ENCODE measurements at places on chromosomes 2 and 18. TPM values are rescaled to one million over a fixed set of nuclear protein-coding genes. Genes with fewer than 3 reads are reported as not detected.

DNA sequence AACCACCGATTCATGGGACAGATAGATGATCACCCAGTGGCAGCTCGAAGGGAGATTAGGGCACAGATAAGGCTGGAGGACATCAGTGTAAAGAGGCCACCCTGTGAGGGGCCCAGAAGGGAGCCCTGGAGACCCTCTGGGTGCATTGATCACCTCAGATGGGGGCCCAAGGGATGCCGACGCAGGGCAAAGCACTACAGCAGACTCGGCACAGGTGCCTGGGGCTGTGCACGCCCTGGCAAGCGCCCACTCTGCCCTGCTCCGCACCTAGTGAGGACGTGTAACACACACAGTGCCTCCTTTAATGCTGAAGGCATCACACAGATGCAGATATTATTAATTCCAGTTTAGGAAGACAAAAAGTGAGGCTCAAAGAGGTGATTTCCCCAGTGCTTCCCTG is 9.5 kb downstream of the GYPC start:
- H3K4me1 ChIP-seq = peaks cover 3% of the 10 kb centered on the region
- DNase-seq = no peak
- H3K4me3 ChIP-seq = no peak overlapping the region
- no peak overlapping the region for H3K27ac ChIP-seq
- H3K36me3 ChIP-seq = peaks cover 3% of the 10 kb centered on the region
- no peaks in the 10 kb centered on the region for H3K27me3 ChIP-seq

The IL36G gene
- not detected for polyA plus RNA-seq

DNA sequence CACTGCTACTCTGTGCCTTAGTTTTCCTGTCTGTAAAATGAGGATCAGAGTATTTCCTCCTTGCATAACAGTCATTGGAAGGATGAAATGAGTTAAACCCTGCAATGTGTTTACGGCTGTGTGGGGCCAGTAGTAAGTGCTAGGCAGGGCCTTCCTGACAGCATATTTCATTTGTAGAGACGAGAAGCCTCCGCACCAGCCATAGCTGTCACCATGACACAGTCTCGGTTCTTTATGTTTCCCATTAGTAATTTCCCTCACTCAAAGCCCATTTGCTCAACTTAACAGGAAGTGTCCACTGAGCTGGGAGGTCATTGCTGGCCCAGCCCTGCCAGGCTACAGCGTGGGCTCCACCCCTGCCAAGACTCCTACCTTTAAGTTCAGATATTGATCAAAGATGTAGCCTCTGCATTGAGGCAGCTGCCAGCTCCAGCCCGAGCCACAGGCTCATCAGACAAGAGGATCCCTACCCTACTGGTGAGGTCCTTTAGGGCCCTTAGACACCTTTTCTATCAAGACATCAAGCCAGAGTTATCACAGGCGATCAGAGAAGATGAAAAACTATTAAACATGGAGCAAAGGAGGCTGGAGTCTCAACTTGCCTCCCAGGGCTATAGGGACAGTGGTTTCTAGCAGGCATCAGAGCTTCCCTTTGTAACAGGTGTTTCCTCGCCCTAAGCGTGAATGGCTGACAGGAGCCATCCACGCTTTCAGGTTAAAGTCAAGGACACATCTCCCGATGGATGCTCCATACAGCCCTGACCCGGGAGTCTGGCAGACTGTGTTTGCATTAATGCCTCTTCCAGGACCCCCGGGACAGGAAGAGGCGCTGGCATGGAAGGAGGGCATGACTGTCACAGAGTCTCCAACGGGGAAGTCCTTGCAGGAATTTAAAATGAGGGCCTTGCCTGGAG is 251.7 kb downstream of the NDUFA10 start:
- H3K27me3 ChIP-seq = no peaks in the 10 kb centered on the region
- no peak overlapping the region for H3K4me3 ChIP-seq
- no peaks in the 10 kb centered on the region for H3K36me3 ChIP-seq

GRCh38 chr2:68726608-68727367 is 7.8 kb upstream of the ARHGAP25 start:
- no peak overlapping the region for H3K4me3 ChIP-seq
- DNase-seq = no peak
- H3K36me3 ChIP-seq = no peaks in the 10 kb centered on the region
- no peaks in the 10 kb centered on the region for H3K27me3 ChIP-seq
- peaks cover 2% of the 10 kb centered on the region for H3K4me1 ChIP-seq

DNA sequence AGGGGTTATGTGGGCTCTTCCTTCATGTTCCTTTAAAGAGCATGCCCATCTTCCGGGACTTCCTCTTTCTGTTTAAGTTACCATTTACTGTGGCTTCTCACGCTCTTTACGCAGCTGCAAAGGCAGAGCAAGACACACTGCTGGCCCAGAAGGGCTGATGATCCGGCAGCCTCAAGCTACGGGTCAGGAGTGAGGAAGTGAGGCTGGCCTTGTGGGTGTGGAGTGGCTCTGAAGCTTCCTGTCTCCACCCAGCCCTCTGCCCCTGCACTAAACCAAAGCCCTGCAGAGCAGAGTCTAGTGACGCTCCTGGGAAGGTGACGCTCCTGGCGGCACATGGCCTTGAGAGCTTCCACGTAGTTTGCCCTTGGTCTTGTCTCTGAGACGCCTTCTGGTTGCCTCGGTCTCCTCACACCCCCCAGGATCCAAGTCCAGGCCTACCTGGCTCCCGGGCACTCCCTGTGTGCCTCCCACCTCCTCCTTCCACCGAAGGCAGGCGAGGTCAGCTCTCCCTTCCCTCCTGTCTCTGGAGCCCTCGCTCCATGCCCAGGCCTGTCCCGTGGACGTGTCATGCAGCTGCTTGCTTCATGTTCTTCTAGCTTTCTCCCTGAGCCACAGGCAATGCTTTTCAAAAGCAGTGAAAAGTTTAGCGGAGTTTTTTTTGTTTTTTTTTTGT is 50.3 kb downstream of the ARL4C start:
- no peak overlapping the region for H3K27ac ChIP-seq
- no peak for DNase-seq
- H3K27me3 ChIP-seq = no peaks in the 10 kb centered on the region
- no peak overlapping the region for H3K4me3 ChIP-seq
- H3K4me1 ChIP-seq = peaks cover 17% of the 10 kb centered on the region

The ADRA2B gene
- 0.07 TPM for polyA plus RNA-seq

The IWS1 gene
- polyA plus RNA-seq = 56.0 TPM

The PTH2R gene
- polyA plus RNA-seq = not detected

The ABCB11 gene
- not detected for polyA plus RNA-seq

The DIPK1C gene
- polyA plus RNA-seq = not detected
